ENCODE measurements at places on chromosomes 6 and 20.

DNA sequence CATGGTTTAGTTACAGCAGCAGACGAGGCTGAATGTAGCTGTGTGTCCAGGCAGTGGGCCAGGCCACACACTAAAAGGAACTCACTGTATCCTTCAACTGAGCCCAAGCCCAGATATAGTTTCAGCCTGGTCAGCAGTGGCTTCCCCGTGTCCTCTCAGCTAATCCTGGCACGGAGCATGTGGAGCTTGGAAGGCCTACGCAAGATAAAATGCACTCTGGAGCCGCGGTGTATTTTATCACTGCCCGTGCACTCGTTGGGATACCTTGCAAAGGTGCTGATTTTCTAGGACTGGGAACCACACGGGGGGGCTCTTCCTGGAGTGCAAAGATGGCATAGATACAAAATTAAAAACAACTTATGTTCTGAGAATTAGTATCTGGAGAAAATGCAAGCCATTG, 48.4 kb upstream of the IYD start:
- no peak for DNase-seq

GRCh38 chr20:17594443-17594842, 24.6 kb downstream of the DSTN start:
- DNase-seq: no peak

DNA sequence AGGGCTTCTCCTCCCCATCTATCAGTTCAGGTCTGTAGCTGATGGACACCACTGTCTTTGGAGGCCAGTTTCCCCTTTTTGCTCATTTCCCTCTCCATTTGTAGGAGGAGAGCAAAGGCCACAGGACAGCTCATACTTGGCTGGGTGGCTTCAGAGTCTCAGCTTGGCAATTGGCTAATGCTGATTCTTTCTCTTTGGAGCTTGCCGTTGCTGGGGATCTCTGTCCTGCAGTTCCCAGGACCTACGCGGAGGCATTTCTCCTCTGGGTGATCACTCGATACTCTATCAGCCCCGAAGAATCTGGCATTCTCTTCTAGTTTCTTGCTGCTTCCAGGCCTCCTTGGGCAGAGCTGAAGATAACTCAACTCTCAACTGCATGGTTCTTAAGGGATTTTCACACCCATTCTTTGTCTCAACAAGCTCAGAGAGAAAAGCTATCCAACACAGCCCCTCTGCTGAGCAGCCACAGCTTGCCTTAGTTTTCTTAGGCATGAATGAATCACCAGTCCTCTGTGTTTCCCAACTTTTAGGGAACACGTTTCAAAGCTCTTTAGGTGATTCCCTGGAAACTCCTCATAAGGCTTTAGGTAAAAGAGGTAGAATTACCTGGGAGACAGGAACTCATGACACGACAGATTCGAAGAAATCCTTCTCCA, 19.2 kb upstream of the SSR1 start:
- DNase-seq: no peak

GRCh38 chr6:132388291-132388690, 13.0 kb downstream of the MOXD1 start:
- DNase-seq: no peak

- peak; percentile 77 for DNase-seq
These were observed 27.9 kb downstream of the SDCBP2 start for GRCh38 chr20:1301031-1301529.

DNA sequence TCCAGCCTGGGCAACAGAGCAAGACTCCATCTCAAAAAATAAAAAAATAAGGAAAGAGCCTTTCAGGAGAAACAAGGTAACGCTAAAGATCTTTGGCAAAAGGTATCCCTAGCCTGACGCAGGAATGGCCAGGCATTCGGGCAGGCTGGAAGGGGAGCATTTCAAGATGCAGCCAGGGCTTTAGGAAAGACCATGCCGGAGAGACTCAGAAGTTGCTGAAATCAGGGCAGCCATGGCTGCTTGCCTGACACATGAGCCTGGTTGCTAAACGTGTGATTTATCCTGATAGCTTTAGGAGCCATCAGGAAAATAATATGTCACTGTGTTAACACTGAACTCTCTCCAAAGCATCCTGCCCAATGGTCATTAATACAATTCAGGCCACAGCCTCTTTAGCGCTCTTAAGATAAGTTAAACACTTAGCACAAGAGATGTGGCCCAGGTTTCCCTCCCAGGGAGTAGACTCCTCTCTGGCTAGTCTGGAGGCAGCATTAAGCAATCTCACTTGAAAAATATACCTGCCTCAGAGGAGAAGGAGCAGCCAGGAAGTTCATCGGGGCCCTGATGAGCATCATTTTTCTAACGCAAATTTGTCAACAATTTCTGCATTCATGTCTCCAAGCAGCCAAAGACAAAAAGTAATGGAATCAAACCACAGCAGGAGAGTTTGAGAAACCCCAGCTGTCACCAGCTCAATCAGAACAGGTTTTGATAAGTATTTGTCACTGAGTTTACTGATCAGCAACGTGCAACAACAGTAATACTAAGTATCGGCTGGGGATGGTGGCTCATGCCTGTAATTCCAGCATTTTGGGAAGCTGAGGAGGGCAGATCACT, 200.0 kb downstream of the ZMYND8 start:
- DNase-seq: no peak

- DNase-seq: no peak
These were observed 204.3 kb upstream of the FOXQ1 start for GRCh38 chr6:1107578-1107977.

DNA sequence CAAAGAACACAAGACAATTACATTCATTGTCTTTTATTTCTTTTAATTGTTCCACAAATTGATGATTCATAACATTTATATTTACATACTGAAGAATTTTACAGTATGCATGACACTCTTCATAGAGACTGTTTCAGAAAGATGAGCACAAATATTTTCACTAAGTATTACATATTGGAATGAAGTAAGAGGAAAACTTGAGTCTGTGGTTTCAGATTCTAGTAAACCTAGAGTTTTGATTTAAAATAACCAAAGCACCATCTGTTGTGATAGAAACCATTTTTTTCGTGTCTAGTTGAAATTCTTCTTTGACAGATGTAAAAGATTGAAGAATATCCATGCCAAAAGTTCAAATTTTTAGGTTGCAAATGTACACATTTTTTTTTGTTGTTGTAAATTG, 32.1 kb upstream of the OPN5 start:
- no peak for DNase-seq

GRCh38 chr20:16885746-16886145, 137.6 kb downstream of the OTOR start:
- DNase-seq: no peak

- DNase-seq: no peak
These were observed 44.9 kb downstream of the TPD52L1 start for GRCh38 chr6:125198398-125198937.

GRCh38 chr6:121584586-121585369, 149.3 kb downstream of the GJA1 start:
- DNase-seq: no peak

DNA sequence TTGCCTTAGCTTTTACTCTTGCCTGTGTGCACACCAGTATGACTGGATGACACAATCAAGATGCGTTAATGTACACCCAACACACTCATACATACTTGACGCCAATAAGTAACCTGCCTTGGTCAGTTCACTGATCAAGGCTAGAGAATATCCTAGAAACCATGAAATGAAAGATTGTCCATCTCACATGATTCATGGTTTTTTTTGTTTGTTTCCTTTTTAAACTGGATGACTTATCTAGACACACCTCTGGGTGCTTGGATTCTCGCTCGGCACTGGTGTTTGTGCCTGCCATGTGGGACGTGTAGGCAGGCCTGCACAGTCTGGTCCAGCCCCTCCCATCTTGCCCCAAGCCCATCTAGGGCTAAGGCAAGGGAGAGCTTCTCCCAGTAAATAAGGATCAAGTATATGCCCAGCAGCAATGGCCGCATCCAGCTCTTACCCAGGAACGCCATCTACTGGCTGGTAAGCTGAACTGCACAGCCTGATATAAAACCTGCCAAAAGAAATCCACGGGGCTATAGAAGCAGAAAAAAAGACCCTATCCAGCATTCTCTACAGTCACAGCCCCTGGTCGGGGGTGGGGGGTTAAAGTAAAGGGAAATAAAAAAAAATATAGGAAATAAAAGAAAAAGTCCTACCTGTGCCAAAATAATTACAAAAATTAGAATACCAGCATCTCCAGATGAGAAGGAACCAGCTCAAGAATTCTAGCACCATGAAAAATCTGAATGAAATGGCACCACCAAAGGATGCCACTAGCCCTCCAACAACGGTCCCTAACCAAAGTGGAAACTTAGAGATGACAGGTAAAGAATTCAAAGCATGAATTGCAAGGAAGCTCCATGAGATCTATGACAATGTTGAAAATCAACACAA, 73.3 kb downstream of the OTOR start:
- peak; percentile 45 for DNase-seq

DNA sequence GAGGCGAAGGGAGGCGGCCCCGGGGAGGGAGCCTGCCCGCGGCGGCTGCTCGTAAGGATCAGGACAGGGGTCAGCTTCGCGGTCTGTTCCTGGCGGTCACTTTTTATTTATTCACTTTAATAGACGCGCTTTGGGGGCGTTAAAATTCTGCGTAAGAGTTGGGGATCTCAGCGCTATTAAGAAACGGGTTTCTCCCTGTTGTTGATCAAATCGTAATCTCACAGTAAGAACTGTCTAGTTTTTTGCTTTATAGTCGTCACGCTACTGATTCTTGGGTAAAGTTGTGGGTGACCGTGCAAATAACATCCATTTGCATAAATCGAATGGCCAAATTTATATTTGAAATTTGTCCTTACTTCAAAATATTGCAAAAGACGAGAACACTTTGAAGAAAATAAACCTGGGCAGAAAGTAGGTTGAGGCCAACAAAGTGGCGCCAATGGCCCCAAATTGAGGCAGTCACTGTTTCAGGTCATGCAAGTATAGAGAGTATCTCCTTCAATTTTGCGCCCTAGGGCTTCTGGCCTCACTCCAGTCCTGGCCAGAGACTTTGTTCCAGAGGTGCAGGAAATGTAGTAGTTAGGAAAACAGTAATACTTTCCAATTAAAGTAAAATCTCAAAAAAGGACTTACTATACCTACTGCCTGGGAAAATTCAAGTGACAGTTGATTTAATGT, 963 bp upstream of the RMND1 start:
- no peak for DNase-seq

Data from H7 (cell line).